ENCODE measurements at places on chromosomes 5 and 9.

DNA sequence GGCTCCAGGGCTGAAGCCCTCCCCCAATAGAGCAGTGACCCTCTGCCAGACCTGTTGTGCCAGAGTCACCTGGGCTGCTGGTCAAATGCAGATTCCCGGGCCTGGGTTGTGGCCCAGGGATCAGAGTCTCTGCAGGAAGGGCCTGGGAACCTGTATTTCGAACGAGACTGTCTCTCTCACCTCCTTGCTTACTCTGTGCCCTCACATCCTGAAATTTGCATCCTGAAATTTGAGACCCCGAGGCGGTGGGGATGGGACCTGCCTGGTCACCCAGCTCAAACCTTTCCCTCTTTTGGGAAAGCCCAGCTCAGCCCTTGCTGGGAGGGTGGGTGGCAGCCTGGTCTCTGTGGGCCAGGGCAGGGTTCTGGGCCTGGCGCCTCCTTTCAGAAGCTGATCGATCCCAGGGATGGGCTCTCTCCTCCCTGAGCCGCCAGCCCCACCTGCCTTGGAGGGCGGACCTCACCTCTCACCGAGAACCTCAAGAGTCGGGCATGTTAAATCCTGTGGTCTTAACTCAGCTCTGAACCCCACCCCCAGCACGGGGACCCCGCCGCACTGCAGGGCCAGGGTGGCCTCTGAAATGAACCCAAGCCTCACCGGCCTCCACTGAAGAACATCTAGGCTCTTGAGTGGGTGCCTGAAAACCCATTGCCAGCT, 44.0 kb upstream of the IER5L start:
- no peak for DNase-seq

DNA sequence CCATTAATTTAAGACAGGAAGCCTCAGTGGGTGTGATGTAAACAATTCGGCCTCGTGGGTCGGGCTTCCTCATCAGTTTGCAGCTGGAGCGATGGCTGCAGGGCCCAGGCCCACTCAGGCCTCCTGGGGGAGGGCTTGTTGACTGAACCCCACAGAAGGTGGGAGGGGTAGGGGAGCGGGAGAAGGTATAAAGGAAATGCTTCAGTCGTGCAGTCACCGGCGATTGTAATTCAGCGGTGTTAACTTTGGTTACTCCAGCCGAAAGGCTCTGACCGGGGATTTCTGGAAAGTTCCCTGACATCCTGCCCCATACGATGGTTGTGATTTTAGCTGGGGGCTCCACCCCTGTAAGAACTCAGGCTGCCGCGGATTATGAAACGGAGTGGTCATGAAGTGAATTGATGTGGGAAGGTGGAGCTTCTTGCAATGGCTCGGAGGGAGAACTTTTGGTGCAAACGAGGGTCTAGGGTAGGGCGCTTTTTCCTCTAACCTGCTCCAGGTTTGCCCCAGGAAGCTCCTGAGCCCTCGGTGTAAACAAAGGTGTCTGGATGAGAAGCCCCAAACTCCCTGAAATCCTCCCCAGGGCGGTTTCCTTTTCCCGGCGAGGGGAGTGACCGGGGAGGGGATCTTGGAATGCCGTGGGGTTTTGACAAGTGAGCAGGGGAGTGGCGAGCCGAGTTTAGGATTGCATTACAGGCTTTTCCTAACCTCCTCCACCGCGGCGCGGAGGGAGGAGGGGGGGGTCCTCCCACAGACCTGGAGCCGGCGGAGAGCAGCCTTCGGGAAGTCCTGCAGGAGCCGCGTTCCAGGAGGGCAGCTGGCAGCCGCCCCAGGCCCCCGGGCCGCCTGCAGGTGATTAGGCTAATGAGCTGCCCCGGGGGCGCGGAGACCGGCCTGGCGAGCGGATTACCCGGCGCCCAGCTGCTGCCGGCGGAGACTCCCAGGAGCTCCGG, 215.5 kb downstream of the PDZD2 start:
- DNase-seq, result no peak

GRCh38 chr5:6736524-6737042, 23.4 kb downstream of the TENT4A start:
- DNase-seq, result no peak

GRCh38 chr9:114456929-114457328, 48.3 kb downstream of the WHRN start:
- DNase-seq, result no peak

- no peak for DNase-seq
These were observed 29.5 kb downstream of the S1PR3 start for GRCh38 chr9:89020754-89021153.

DNA sequence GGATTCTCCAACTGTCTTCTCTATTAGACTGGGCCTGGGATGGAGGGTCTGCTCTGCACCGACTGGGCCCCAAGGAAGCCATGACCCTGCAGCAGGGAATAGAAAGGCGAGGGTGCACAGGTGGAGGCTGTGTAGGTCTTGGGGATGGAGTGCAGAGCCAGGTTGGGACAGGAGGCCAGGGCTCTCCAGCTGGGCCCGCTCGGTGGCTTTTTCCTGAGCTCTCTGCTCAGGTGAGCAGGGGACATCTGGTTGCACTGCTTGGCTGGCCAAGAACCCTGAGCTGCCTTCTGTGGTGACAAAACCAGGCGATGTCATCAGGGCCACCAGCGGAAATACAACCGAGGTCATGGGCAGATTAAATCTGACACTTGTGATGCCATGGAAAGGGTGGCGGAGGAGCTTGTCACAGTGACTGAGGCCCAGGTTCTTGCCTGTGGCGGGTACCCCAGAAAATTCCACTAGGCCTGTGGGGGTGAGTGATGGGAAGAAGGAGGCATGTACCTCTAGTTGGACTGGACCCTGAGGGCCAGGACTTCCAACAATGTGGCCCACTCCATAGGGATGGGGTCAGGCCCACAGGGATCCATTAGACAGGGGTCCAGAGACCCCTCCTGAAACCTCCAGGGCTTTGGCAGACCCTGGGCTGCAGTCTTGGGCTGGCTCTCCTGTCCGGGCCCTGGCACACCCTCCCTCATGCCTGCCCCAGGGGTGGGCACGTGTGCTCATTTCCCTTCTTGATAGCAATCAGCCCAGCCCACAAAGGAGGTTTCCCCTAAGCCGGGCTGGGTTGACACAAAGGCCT, 4.4 kb upstream of the IL3 start:
- DNase-seq, result peak; percentile 51

DNA sequence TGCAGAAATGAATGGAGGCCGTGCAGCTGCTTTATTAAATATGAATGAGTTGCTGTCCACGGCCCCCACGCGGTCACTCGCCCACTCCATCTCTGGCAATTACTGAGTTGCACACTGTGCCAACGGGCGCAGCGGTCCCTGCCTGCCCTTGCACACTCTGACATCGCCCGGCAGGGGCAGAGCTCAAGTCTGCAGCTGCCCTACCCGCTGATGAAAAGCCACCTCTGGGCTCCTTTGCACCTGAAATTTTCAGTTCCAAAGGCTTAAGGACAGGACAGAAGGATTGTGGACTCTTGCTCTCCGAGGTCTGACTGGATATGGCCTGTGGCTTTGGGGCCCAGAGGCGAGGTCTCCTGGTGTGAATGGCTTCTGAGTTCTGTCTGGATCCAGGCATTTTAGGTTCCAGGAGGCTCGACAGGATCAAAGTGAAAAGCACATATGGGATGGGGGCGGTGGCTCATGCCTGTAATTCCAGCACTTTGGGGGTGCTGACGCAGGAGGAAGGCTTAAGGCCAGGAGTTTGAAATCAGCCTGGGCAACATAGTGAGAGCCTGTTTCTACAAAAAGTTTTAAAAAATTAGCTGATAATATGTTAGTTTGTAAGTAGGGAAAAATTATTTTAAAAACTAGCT, 201.8 kb downstream of the PAX5 start:
- DNase-seq, result no peak

- no peak for DNase-seq
These were observed 355.9 kb downstream of the PRELID2 start for GRCh38 chr5:145479271-145479670.

Data from mucosa of descending colon (tissue), 3 donors.